ENCODE measurements at places on chromosomes 4 and X. TPM values are rescaled to one million over a fixed set of nuclear protein-coding genes. Genes with fewer than 3 reads are reported as not detected.

DNA sequence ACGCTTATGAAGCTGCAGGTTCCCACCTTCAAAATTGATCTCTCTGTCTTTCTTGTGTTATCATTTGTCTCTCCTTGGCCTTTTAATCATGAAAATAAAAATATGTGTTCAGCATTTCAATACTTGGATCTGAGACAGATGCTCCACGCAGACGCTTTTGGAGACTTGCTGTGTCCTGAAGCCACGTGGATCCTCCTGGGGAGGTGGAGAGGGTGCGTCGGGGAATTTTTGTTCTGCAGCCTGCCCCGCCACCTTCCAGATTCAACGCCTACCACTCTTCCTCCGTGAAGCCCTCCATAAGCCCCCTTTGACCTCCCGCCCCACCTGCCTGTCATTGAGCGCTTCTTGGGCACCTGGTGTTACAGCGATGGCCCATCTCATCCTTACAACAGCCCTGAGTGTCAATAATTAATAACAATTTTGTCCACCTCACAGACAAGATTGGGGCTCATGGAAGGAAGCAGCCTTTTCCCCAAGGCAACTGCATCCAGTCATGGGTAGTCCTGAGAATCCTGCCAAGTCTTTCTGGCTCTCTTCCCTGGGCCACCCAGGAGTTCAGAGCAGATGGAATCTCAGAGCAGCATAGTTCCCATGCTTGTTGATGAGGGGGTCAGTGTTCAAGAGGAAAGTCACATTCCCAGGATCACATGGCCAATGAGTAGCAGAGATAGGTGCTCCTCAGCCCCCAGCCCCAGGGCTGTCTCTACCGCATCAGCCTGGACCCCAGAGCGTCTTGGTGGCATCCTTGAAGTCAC, 172.6 kb upstream of the PSAPL1 start:
- DNase-seq: no peak

DNA sequence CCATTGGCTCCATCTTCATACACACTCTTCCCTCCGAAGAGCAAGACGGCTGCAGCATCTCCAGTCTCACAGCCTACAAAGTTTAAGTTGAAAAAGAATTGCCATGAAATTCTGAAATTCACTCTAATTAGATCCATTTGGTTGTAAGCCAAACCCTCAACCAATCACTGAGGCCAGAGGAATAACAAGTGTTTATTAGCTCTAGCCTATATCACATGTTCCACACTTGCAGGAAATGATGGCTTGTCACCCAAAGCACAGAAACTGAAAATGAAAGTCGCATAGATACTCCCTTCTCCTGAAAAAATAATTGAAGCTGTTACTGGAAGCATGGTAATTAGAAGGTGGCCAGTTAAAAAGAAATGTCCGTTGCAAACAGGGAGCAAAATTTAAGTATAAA, 1071.8 kb downstream of the CCSER1 start:
- no peak for DNase-seq

DNA sequence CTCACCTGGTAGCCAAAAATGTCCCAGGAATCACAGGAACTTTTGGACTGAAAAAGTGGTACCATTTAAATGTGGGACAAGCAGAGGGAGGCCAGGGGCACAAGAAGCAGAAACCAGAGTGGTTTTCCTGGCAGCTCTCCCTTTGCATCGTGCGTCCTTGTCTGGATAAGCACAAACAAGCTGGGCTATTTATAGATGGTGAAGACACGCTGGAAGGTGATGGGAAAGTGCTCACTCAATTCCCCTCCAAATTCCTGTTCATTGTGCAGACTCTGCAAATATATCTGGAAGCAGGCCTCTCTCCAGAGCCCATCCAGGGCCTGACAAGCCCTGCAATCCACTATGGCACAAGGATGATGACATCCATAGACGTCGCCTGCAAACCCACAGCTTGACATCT, 63.6 kb upstream of the MAP3K15 start:
- no peak for DNase-seq

- DNase-seq: no peak
Observed at GRCh38 chrX:16113978-16114565, 9.3 kb upstream of the GRPR start.

- DNase-seq: no peak
Observed at GRCh38 chrX:112714357-112714918, 34.7 kb upstream of the LHFPL1 start.

GRCh38 chr4:156781852-156782251, 189.7 kb downstream of the PDGFC start:
- DNase-seq: no peak

DNA sequence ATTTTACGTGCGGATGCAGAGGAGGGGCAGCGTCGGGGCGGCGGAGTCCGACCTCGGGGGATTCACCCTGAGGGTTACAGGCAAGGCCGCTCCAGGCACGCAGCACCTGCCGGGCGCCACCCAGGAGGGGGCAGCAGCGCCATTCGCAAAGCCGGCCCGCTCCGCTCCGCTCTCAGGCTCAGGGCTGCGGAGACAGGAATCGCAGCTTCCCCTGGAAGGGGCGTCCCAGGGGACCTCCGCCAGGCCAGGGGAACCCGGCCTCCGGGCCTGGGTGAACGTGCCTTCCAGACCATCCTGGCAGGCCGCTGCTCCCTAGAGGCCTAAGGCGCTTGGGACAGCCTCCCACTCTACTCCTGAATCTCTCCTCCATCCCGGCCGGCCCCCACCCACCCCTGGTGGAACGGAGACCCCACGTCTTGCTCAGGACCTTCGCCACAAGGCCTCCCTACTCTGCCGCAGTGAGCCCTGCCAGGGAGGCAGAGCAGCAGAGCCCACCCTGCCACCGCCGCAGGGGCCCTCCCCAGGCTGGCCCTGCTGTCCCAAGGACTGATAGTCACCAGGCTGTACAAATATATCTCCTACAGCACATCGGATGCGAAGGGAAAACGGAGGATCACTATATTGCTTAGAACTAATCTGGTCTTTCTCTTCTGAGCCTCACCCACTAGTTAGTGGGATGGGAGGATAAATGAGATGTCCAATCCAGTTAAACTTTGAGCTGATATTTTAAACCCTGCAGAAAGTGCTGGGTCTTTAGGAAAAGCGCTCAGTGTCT, 115.0 kb downstream of the SMIM20 start:
- peak; percentile 59 for DNase-seq

DNA sequence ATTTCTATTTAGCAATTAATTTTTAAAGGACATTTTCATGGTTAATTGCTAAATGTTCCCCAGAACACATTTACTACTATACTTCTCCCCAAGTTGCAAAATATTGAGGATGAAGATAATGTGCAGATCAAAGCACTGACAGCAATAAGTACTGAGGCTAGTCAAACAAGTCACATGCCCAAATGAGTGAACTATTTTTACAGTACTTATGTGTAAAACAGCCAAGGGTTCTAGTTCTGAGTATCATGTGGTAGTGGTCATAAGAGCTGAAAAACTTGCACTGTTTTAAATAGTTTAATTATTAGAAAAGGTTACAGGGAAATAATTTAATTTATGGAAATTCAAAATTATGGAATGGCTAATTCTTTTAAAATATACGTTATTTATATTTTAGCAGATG, 3.8 kb downstream of the GALNTL6 start:
- DNase-seq: no peak

DNA sequence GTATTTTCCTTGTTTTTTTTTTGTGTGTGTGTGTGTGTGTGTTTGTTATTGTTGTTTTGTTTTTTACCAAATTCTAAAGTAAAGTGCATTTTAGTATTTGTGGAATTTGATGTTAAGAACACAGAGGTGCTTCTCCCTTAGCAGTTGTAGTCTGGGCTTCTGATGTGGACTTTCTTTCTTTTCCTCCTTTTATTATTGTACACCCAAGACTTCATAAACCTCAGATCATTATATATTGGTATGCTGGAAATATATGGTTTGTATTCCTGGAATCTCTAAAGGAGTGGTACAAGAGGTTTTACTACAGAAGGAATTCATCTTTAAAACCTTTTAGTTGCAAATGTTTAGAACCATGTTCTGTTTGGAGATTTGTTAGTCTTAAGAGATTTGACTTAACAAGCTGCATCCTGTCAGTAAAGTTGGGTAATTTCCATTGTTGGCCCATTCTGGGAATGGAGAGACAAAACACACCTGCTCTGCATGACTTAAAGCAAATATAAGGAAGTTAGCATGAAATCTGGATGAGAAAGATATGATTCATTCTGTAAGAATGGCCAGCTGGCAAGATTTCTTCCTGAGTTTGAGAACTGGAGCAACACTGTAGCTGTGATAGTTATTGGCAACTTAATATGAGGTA, 64.0 kb downstream of the SMAD1 start:
- DNase-seq: no peak

Gene CXorf65
- not detected for total RNA-seq

Gene TCEAL5
- total RNA-seq: 0.89 TPM

Gene MTCP1
- 2.8 TPM for total RNA-seq

Gene CAPN6
- total RNA-seq: 0.33 TPM

Measured in liver (tissue), 10 donors.